HFFc6 (cell line): ENCODE measurements at places on chromosomes 5 and 9. TPM values are rescaled to one million over a fixed set of nuclear protein-coding genes. Genes with fewer than 3 reads are reported as not detected.

DNA sequence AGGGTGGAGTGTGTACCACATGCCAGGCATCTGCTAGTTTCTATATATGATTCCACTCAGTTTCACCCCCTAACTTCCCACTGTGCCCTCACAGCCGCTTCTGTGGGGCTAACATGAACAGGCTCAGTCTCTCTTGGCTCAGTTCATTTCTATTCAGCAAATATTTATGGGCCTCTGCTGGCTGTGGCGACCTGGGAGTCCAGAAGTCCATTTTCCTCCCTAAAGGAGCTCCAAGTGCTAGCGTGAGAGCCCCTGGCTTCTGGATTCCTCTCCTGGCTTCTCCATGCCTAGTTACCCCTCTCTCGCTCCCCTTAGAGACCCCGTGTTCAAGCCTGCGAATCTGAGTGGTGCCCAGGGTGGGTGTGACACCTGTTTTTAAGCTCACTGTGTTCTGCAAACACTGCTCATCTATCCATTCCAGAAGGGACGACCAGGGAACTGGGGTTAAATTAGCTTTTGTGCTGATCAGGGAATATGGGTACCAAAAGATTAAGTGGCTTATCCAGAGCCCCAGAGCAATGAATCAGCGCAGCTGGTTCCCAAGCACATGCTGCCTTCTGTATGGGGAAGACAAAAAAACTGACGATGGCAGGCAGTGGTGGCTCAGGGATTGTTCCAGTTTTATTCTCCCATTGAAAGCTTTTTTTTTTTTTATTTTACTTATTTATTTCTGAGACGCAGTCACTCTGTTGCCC is 57.6 kb downstream of the HMCN2 start:
- peaks cover 25% of the 10 kb centered on the region for H3K27me3 ChIP-seq
- no peaks in the 10 kb centered on the region for H3K36me3 ChIP-seq
- peaks cover 2% of the 10 kb centered on the region for H3K4me1 ChIP-seq
- no peak overlapping the region for H3K4me3 ChIP-seq

GRCh38 chr5:135988546-135988945 is 33.8 kb upstream of the LECT2 start:
- H3K27ac ChIP-seq = no peak overlapping the region
- H3K4me3 ChIP-seq = no peak overlapping the region

DNA sequence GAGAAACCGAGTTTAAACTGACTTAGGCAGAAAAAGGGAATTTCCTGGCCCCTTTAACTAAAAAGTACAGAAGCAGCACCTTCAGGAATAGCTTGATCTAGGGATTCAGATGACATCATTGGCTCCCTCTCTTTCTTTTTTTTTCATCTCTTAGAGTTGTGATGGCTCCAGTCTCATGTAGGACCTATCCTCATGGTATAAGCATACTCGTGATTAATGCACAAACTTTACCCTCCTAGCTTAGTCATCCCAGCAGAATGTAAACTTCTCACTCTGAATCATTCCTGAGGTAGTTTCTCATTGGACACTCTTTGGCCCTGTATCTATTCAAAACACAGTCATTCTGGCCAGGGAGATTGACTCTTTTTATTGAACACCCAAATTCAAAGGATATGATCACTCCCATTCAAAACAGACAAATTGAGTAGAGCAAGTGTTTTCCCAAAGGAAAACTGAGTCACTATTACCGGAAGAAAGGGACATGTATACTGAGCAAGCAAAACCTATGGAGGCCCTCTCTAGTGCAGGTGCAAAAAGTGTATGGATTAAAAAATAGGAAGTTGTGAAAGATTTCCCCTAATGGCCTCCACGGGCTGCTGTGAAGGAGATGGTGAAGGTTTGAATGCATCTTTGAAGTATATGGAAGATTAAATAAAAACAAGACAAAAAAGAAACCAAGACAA is 27.6 kb upstream of the SMIM23 start:
- H3K4me3 ChIP-seq = peak overlapping the region; percentile 15
- no peaks in the 10 kb centered on the region for H3K27me3 ChIP-seq
- peak; percentile 91 for DNase-seq
- no peaks in the 10 kb centered on the region; the same call in 1 of the 2 replicates for H3K36me3 ChIP-seq
- peaks cover 15% of the 10 kb centered on the region for H3K4me1 ChIP-seq

The GNA14 gene
- not detected in 3 replicates for total RNA-seq

DNA sequence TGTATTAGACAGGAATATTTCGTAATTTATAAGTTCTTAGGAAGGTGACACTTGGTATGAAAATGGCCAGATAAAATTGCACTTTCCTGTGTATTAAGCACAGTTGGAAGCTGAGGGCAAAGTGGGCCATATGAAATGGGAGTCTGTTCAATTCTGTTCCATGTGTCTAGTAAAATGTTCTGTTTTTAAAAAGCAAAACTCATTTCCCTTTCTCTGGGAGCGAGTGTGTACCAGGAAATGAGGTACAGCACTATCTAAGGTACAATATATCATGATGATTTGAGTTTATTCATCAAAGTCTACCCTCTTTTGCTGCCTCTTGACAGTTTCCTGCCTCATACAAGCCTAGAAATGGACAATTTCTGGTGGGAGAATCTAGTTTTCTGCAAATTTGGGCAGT is 51.2 kb upstream of the KCNN2 start:
- H3K27me3 ChIP-seq = no peaks in the 10 kb centered on the region; the same call in 1 of the 2 replicates
- no peak overlapping the region for H3K4me3 ChIP-seq

The SLC4A9 gene
- not detected in 3 replicates for total RNA-seq

GRCh38 chr5:102130386-102130785 is 165.7 kb downstream of the SLCO4C1 start:
- H3K4me3 ChIP-seq = no peak overlapping the region
- H3K27ac ChIP-seq = no peak overlapping the region
- H3K4me1 ChIP-seq = no peaks in the 10 kb centered on the region

- H3K27me3 ChIP-seq = no peaks in the 10 kb centered on the region
- no peaks in the 10 kb centered on the region; the same call in 1 of the 2 replicates for H3K36me3 ChIP-seq
- DNase-seq = peak; percentile 32
- no peak overlapping the region for H3K27ac ChIP-seq
These were observed 23.2 kb upstream of the PSAT1 start for GRCh38 chr9:78273761-78274160.

- no peak for DNase-seq
- H3K36me3 ChIP-seq = peaks cover 9% of the 10 kb centered on the region; the same call in 1 of the 2 replicates
- H3K27me3 ChIP-seq = no peaks in the 10 kb centered on the region
- peaks cover 22% of the 10 kb centered on the region for H3K4me1 ChIP-seq
- H3K4me3 ChIP-seq = no peak overlapping the region
These were observed 585.5 kb upstream of the RGMB start for GRCh38 chr5:98187945-98188344.

The PCDHGA7 gene
- total RNA-seq = 2.5 to 11.2 TPM (median 2.8 TPM) in 3 replicates

The PAX5 gene
- not detected in 3 replicates for total RNA-seq

GRCh38 chr9:36903541-36904435 is 130.3 kb downstream of the PAX5 start:
- no peak overlapping the region for H3K4me3 ChIP-seq
- no peaks in the 10 kb centered on the region for H3K4me1 ChIP-seq
- H3K27me3 ChIP-seq = peaks cover 59% of the 10 kb centered on the region
- no peaks in the 10 kb centered on the region for H3K36me3 ChIP-seq
- peak; percentile 70 for DNase-seq

The C5orf63 gene
- total RNA-seq = 0.41 to 2.4 TPM (median 2.3 TPM) in 3 replicates

The ANKRD31 gene
- not detected in 2 replicates for total RNA-seq

The RORB gene
- total RNA-seq = not detected in 3 replicates

GRCh38 chr5:130624805-130625204 is 540.3 kb downstream of the HINT1 start:
- no peak overlapping the region for H3K27ac ChIP-seq
- no peak overlapping the region for H3K4me3 ChIP-seq
- no peaks in the 10 kb centered on the region for H3K4me1 ChIP-seq
- no peak for DNase-seq

- no peak within 1 kb of the TSS for H3K27ac ChIP-seq
- DNase-seq = no peak
- H3K4me3 ChIP-seq = peak within 1 kb of the TSS; percentile 41; the same call in 1 of the 2 replicates
- no peaks in the 10 kb centered on the region for H3K4me1 ChIP-seq
- H3K27me3 ChIP-seq = no peaks in the 10 kb centered on the region; the same call in 1 of the 2 replicates
- peaks cover 7% of the 10 kb centered on the region for H3K36me3 ChIP-seq
These were observed at the start of gene PCDHB4 for GRCh38 chr5:141121563-141121962. Gene PCDHB4 (plus strand): TSS chr5:141121818. CDS start chr5:141121999, 181 bp downstream.
